ENCODE measurements at places on chromosomes 11 and 22.

- no peak for DNase-seq
Measured at GRCh38 chr11:36447947-36448346, 62.1 kb downstream of the TRAF6 start.

- no peak for DNase-seq
Measured at GRCh38 chr22:29116397-29117123, 43.7 kb downstream of the KREMEN1 start.

DNA sequence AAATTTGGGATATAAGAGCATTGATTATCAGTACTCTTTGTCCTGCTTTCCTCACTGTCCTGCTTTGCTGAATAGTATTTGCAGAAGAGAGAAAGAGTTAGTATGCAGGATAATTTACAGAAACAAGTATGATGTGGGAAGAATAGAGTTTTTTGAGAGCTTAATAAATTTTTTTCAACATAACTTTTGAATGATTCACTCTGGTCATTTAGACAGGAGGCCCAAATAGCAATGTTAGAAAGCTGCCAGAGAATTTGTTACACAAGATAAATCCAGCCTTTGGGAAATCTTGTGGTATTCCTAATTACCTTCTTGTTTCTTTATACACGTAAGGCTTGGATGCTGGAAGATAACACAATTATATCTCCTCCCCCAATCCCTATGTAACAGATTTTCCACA lies 484.6 kb downstream of the CNTN5 start:
- DNase-seq, result no peak

- no peak for DNase-seq
Measured at GRCh38 chr11:69342588-69343330, 48.8 kb downstream of the MYEOV start.

DNA sequence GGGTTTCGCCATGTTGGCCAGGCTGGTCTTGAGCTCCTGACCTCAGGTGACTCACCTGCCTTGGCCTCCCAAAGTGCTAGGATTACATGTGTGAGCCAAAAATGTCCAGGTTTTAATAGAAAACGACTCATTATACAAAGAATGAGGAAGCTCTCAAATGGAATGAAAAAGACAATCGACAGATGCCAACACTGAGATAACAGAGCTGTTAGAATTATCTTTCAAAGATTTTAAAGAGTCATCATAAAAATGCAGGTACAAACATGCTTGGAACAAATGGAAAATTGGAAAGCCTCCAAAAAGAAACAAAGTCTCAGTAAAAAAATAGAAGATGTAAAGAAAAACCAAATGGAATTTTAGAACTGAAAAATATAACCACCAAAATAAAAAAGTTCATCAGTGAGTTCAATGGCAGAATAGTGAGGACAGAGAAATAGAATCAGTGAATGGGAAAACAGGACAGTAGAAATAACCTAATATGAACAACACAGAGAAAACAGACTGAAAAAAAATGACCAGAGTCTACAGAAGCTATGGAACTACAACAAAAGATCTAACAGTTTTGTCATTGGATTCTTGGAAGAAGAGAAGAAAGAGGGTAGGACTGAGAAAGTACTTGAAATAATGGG lies 10.9 kb downstream of the GAB2 start:
- DNase-seq, result no peak

- DNase-seq, result no peak
Measured at GRCh38 chr22:49728570-49729271, 99.0 kb downstream of the BRD1 start.

DNA sequence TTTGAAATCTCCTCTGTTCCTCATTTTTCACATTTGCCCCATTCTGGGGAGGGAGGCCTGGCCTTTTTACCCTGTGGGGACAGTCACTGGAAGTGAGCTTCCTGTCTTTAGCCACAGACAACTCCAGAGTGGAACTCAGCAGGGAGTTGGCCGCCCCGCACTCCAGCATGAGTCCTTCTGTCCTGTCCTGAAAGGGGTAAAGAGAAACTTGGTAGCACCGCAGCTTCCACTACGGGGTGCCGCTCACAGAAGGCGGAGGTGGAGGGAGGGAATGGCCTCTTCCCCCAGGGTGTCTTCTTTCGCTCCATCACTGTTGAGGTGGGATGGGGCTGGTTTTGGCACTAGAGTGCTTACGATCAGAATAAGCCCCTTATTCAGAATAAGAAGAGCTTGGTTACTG lies 132.2 kb downstream of the ST3GAL4 start:
- no peak for DNase-seq

- no peak for DNase-seq
Measured at GRCh38 chr11:72105888-72106287, at the start of gene TOMT. Gene TOMT, plus strand, starts transcription at chr11:72105924. Its CDS starts 28 bp downstream, at chr11:72105952.

DNA sequence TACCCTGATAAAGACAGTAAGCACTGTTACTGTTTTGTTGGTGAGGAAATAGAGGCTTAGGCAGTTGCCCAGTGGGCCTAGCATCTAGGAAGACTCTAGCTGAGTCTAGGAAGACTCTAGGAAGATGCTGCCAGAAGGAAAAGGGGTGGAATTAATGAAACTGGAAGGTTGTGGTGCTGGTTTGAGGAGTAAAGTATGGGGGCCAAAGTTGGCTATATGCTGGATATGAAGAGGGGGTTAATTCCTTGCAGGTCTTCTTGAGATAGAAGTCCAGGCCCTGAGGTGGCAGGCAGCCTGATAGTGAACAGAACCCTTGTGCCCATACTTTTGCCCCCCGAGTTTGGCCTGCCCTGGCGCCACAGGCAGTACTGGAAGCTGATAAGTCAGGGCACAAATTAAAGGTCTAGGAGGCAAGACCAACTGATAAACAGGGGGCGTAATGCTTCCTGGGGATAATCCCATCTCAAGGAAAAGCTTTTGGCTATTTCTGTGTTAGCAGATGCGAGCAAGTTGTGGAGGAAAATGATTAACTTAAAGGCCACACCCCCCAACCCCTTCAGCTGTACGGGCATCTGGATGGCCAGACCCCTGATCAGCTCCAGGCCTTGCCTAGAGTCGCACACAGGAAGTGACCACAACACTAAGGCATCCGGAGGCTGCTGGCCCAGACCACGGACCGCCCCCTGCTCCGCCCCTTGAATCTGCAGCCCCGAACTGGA lies 3.1 kb downstream of the ILK start:
- peak; percentile 94 for DNase-seq

- peak; percentile 72 for DNase-seq
Measured at GRCh38 chr11:76799066-76799804, 16.1 kb downstream of the TSKU start.

GRCh38 chr11:1793081-1793480 lies 29.4 kb upstream of the CTSD start:
- no peak for DNase-seq

DNA sequence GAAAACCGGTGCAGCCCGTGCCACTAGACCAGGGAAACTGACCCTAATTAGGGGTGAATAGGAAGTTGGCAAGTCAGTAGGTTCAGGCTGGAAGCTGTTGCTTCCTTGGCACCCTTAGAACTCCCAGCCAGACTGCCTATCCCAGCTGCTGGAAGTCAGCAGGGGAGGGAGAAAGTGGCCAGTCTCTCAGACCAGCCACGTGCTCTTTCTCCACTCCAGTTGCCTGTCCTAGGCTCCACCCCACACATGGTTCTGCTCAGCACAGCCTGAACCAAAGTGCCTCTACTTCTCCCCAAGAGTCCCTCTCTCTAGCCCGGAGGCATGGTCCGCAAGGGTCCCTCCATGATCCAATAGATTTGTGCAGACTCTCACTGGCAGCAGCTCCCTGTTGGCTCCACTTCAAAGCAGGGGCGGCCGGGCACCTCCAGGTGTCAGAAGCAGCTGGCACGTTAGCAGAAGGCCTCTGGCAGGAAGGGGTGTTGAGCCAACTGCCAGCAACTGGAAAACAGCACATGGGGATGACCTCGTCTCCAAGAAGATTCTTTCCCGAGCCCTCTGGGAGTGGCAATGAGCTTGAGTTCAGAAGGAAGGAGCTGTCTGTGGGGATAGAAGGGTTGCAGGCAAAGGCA lies 27.7 kb downstream of the ARFGAP2 start:
- DNase-seq, result no peak

- peak; percentile 17 for DNase-seq
Measured at GRCh38 chr11:4071914-4072313, 22.7 kb upstream of the RRM1 start.

DNA sequence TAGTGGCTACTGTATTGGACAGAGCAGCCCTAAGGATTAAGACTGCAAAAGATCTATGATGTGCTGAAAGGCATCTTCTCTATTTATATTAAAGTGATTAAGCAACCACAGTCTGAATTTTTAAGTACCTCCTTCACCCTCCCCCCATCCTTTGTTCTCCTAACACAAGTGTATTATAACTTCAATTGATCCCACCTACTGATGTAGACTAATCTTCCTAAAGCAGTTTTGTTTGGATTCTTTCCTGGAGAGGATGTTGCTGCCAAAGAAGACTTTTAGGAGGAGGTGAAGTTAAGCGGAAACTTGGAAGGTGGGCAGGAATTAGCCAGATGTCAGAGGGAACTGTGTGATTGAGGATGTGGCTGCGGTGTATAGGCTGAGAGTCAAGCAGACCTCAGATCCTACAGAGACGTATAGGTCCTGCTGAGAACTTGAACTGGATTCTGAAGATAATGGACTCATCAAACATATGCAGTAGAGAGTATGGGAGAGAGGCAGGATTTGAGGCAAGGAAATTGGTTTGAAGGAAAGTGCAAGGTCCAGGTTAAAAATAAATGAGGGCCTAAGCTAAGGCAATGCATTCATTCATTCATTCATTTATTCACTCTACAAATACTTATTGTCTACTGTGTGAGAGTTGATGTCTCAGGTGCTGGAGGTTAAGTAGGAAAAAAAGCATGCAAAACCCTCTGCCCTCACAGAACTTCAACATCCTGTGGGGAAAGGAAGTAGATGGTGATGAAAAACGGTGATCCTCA lies 5.2 kb upstream of the RASSF10 start:
- no peak for DNase-seq

DNA sequence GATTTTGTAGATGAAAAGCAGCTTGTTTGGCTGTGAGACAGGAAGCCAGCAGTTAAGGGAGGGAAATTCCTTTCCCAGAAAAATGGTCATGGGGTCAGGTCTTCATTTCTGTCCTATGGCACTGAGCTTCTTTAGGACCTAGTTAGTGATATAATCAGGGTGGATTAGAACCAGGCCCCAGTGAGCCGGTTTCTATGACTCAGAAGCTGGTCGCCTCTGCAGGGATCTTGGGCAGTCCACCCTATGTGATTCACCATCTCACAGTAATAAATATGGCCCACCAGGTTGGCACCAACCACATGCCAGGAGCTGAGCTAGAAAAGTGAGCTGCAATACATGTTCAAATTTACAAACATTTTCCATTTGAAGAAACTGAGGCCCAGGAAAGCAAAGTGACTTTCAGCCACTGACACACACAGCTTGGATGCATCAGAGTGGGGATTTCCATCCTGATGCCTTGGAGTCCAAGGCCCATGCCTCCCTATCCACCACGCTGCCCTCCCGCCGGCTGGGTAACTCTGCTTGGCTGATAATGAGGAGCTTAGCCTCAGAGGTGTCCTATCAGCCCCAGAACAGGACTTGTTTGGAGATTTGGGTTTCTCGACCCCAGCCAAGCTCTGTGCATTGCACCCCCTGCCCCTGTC lies 42.0 kb downstream of the CD82 start:
- no peak for DNase-seq

DNA sequence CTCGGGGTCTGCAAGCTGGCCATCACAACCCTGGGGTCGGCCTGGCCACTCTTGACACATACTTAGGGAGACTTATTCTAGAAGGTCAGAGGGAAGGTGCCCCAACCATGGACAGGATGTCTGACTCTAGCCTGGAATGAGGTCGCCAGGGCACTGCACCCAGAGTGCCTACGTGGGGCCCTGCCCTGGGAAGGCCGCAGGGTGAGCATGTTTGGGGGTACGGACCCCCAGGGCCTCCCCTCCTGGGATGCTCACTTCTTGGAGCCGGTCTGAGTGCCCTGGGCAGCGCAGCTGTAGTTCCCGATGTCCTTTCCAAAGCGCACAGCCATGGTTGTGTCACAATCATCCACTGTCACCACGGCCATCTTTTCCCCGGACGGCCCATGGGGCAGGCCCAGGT lies 75.8 kb downstream of the TRMU start:
- DNase-seq, result no peak

- no peak for DNase-seq
Measured at GRCh38 chr11:75849894-75850293, 34.9 kb downstream of the UVRAG start.

DNA sequence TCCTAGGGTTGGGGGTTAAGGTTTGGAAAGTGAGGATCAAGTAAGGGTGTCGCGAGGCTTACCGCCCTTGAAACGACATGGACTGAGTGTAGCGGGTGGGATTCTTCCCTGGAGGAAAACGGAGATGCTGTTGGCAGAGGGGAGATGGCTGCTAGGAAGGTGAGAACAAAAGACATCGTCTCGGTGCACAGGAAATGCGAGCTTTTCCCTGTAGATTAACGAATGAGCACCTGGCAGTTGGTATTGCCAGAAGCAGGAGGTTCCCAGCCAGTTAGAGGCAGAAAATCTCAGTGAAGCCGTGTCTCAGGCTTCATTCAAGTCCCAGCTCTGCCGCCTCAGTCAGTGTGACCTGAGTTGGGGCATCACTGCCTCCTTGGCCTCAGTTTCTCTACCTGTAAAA lies 1.4 kb upstream of the LHFPL7 start:
- DNase-seq, result no peak

DNA sequence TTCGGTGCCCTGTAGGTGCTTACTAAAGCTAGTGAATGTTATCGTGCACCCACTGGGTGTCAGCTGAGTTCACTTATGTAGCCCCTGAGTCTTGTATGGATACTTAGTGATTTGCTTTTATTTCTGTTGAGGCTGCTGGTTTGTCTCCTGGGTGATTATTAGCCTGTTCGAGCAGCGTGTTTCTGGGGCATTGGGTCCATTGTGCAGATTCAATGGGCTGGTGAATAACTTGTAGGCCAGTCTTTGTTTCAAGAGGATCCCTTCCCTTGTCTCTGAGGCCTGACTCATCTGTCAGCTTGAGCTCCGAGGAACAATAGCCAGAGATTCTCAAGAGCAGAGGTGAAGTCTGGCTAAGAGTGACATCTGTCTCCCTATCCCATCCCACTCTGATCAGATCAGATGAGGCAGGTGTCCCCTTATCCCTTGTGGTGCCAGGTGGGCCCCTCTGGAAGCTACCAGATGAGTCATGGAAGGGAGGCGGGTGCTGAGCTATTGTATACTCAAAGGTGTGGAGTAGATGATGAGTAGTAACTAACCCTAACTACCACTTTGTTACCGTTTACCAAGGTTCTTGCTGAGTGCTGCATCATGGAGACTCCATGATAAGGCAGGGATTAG lies 3.7 kb downstream of the MIAT start:
- DNase-seq, result no peak

DNA sequence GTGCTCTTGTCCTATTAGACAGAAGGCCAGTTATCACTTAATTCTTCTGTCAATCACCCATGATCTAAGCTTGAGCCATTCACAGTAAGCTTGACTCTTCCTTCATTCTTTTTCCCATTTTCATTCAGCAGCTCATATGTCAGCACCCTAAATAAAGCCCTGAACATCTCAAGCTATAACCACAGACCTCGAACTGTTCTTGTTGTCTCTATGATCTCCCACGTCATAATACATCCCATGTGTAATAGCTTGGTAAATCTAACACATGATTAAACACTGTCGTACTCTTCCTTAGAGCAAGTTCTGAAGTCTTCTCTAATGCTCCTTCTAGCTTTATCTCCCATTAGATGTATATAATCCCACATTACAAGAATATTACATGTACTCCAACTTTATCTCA lies 14.4 kb downstream of the MUC15 start:
- no peak for DNase-seq

Measured in left kidney (tissue), 8 donors.